Suprapubic skin (tissue), 4 donors: ENCODE measurements at places on chromosomes 7 and 10. TPM values are rescaled to one million over a fixed set of nuclear protein-coding genes. Genes with fewer than 3 reads are reported as not detected.

ZNF716 gene
- not detected for total RNA-seq

ZNF853 gene
- 3.4 TPM for total RNA-seq

DNA sequence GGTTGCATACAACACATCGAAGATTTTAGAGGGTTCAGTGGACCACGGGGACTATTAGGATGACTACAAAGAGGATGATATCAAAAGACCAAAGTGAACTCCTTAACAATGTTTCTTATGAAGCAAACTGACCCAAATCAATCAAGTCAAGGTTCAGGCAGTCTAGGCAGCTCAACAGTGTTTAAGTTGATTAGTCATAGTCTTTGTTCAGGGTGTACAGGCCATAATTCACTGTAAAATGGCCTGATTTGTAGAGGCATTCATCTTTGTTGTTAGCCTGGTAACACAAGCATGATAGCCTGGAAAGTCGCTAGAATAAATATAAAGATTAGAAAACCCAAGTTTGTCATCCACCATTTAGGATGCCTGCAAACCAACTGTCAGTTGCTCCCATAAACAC lies 32.6 kb downstream of the ANTXRL start:
- no peak for DNase-seq

GRCh38 chr7:1843271-1843861 lies 173.3 kb downstream of the ELFN1 start:
- no peak for DNase-seq

GRCh38 chr10:130648807-130649206 lies 512.6 kb downstream of the GLRX3 start:
- no peak for DNase-seq

- no peak for DNase-seq
Observed at GRCh38 chr7:29518616-29519015, 45.0 kb upstream of the PRR15 start.

DNA sequence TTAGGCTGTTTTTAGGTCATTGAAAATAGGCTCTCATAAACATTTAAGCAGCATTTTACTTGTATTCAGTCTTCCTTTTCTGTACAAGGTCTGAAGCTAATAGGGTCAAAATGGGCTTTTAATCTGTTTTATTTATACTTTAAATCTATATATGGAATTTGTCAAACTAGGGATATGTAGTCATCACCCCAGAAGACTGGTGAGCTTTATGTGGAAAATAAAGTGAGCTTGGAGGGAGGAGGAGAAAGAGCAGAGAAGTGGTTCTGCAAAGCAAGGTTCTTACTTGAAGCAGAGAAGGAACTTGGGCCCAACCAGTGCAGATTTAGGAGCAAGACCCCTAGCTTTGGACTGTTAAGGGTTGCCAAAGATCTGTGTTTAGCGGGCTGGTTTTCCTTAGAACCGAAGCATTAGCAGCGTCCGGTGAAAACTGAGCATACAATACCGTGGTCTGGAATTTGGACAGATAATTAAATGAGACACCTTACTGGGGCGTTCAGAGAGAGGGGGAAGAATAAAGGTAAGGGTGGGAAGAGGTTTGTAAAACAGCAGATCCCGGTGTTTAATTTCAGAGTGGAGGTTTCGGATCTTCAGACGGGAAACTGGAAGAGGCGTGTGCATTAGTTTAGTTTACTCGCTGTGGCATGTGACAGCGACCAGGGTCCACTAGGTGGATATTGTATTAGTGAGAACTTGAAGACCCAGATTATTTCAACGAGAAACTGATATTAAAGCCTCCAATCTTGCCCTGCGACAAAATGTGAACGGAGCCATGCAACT lies 2.4 kb downstream of the BAMBI start:
- no peak for DNase-seq
